GM23338 (cell line): ENCODE measurements at places on chromosomes 3 and 15. TPM values are rescaled to one million over a fixed set of nuclear protein-coding genes. Genes with fewer than 3 reads are reported as not detected.

- no peaks in the 10 kb centered on the region for H3K27me3 ChIP-seq
- H3K36me3 ChIP-seq, result no peaks in the 10 kb centered on the region
- DNase-seq, result no peak
- H3K27ac ChIP-seq, result no peak overlapping the region
Observed at GRCh38 chr3:192957441-192958021, 39.9 kb upstream of the MB21D2 start.

GRCh38 chr3:128481438-128481942, 11.5 kb downstream of the GATA2 start:
- H3K27me3 ChIP-seq, result peaks cover 100% of the 10 kb centered on the region
- no peak overlapping the region for H3K27ac ChIP-seq
- H3K4me3 ChIP-seq, result peak overlapping the region; percentile 53; the same call in 1 of the 2 replicates
- H3K4me1 ChIP-seq, result peaks cover 51% of the 10 kb centered on the region

DNA sequence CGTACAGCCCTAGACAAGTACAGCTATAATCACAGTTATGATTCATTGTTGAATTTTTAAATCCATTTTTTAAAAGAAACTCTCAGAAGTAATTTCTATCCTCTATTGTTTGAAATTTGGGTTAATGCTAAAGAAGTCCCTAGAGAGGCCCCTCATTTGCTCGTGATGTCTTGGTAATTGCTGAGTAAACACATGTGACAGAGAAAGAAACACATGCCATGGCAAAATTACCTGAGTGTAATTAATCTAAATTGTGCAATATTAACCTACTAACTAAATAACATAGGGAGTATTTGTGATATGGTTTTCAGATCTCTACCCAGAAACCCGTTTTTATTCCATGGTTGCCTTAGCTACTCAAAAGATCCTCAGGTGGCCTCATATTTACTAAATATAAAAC, 10.8 kb downstream of the NEK10 start:
- DNase-seq, result no peak
- H3K27me3 ChIP-seq, result no peaks in the 10 kb centered on the region
- peaks cover 18% of the 10 kb centered on the region for H3K4me1 ChIP-seq
- H3K27ac ChIP-seq, result no peak overlapping the region

DNA sequence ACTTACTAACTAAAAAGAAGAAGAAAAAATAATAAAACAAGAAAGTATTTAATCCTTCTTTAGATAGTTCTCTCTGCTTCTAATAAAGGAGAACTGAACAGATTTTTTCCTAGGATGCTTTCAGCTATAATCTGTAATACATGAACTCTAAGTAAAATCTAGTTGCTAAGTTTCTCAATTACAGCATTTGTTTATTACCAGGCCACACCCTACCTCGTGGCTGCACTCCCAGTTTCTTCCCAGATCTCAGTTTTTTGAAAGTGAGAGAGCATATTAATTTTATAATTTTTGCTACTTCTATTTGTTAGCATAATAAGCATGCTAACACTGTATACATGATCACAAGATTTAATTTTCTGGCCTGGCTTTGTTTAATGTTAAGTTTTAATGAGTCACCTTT, 258.3 kb downstream of the IL5RA start:
- DNase-seq, result no peak
- H3K4me1 ChIP-seq, result no peaks in the 10 kb centered on the region
- H3K36me3 ChIP-seq, result no peaks in the 10 kb centered on the region
- no peak overlapping the region for H3K4me3 ChIP-seq

- H3K27ac ChIP-seq, result no peak overlapping the region
- H3K4me3 ChIP-seq, result no peak overlapping the region
- H3K4me1 ChIP-seq, result peaks cover 39% of the 10 kb centered on the region
- no peak for DNase-seq
- no peaks in the 10 kb centered on the region for H3K36me3 ChIP-seq
Observed at GRCh38 chr15:83306561-83306960, 22.1 kb upstream of the BNC1 start.

DNA sequence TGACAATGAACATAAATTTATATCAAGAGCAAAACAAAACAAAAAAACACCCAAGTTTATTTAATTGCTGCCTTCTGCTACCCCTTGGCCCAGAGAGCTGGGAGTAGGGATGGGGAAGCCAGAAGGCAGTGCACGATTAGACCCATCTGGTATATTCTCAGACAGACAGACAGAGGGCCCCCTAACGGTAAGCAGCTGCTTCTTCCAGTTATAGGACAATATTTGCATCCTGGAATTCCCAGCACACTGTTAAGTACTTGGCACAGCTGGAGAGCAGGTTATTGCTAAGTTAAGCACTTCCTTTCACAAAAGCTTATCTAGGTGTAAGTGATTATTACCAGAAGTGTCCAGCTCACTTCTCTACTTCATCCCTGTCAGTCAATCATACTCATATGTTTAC, 39.3 kb downstream of the C2CD4B start:
- peaks cover 14% of the 10 kb centered on the region; the same call in 1 of the 2 replicates for H3K4me1 ChIP-seq
- DNase-seq, result no peak
- H3K27ac ChIP-seq, result no peak overlapping the region

GRCh38 chr3:132654190-132654589, 5.4 kb downstream of the ACAD11 start:
- H3K4me1 ChIP-seq, result no peaks in the 10 kb centered on the region; the same call in 1 of the 2 replicates
- no peak for DNase-seq
- H3K4me3 ChIP-seq, result no peak overlapping the region
- H3K27ac ChIP-seq, result no peak overlapping the region

- DNase-seq, result no peak
- no peaks in the 10 kb centered on the region for H3K36me3 ChIP-seq
- H3K27ac ChIP-seq, result no peak overlapping the region
- no peak overlapping the region for H3K4me3 ChIP-seq
Observed at GRCh38 chr3:123582315-123582714, 2.5 kb downstream of the HACD2 start.

The SLC27A2 gene
- 7.5 and 9.4 TPM in 2 replicates for total RNA-seq

DNA sequence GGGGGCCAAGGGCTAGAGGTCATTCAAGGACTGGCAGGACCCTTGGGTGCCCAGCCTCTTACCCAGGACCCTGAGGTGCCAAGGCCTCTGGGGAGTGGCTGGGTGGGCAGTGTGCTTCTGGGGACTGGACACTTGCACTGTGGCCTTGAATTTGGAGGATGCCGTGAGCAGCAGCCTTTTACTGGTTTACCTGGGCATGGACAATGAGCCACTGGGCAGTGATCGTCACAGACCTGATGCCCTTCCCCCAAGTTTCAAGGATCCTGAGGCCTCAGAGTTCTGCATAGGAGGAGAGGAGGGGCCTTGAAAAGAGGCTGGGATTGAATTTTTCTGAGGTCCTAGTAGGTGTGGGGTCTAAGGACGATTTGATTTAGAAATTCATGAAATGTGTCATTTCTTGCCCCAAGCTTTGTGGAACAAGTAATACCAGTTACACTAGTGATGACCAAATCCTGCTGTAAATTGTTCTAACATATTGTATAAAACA, 146.1 kb upstream of the TPM1 start:
- DNase-seq, result no peak
- no peaks in the 10 kb centered on the region for H3K36me3 ChIP-seq
- peaks cover 24% of the 10 kb centered on the region for H3K4me1 ChIP-seq
- H3K27me3 ChIP-seq, result no peaks in the 10 kb centered on the region
- H3K4me3 ChIP-seq, result no peak overlapping the region
- peak overlapping the region; percentile 47; the same call in 1 of the 2 replicates for H3K27ac ChIP-seq

GRCh38 chr3:115652738-115653137, 29.4 kb downstream of the GAP43 start:
- no peak overlapping the region for H3K4me3 ChIP-seq
- no peaks in the 10 kb centered on the region for H3K36me3 ChIP-seq
- no peaks in the 10 kb centered on the region for H3K27me3 ChIP-seq
- H3K27ac ChIP-seq, result no peak overlapping the region
- peaks cover 4% of the 10 kb centered on the region for H3K4me1 ChIP-seq

The SAMMSON gene
- total RNA-seq, result not detected in 2 replicates

The CLRN1 gene
- total RNA-seq, result 0.69 and 0.93 TPM in 2 replicates

The ILDR1 gene
- total RNA-seq, result 0.97 and 1.2 TPM in 2 replicates

DNA sequence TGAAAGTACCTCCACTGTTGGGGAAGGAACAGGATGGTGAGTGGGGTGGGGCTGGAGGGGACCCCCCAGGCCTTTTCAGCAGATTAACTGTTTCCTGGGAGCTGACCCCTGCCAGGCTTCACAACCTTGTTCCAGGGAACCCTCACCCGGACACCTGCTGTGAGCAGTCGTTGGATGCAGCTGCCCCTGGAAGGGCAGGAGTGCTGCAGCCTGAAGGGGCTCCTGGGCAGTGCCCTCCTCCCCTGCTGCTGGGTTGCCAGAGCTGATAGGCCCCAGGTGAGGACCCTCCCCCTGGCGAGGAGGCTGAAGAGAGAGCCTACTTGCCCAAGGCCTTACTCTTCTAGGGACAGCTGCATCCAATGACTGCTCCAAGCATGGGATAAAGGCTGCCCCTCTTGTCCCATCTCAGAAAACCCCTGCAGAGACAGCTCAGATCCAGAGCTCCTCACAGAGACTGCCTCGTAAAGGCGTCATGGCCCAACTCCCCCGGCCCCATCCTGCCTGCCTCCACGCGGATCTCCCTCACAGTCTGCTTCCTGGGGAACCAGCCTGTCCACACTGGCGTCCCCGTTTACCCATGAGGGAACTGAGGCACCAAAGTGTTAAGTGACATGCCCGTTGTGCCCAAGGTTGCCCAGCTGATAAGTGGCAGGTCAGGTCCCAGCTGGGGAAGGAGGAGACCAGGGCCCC, 193.4 kb upstream of the LINGO1 start:
- H3K4me3 ChIP-seq, result no peak overlapping the region
- no peaks in the 10 kb centered on the region for H3K36me3 ChIP-seq
- H3K27me3 ChIP-seq, result peaks cover 3% of the 10 kb centered on the region
- no peak for DNase-seq
- H3K27ac ChIP-seq, result no peak overlapping the region

The SPATA12 gene
- 0.10 TPM in 1 of 2 replicates, not detected in the other for total RNA-seq

The LYZL4 gene
- total RNA-seq, result not detected in 2 replicates

DNA sequence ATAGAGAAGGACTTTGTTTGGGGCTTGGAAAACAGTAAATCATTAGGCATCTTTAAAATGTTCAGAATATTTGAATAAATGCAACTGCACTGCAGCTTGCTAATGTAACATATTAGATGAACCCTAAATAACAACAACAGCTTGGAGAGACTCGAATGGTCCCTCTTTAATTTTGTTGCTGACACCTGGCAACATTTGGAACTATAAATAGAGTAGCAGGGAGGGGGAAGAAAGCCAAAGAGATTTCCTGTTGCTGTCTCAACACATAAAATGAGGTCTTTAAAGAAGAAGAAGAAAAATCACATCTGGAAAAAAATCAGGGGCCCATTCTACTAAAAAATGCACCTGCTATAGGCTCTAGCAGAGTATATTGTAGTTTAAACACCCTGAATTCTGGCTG, 49.9 kb upstream of the DPPA4 start:
- peaks cover 16% of the 10 kb centered on the region for H3K4me1 ChIP-seq
- H3K36me3 ChIP-seq, result no peaks in the 10 kb centered on the region
- no peak overlapping the region for H3K27ac ChIP-seq

DNA sequence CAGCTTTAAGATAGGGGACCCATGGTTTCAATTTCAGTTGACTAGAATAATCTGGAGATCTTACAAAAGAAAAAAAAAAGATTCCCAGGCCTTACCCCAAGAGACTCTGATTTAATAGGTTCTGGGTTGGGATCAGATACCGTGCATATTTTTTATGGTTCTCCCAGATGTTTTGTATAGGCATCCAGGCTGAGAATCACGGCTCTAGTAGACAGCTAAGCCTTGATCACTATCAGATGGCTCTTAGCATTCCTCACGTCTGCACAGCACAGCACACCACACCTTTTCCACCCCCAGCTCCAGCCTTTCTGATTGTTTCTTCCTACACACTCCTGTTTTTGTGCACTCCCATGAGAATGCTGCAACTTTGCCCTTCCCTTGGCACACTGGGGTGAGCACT, 40.8 kb downstream of the TMEM45A start:
- no peak overlapping the region for H3K4me3 ChIP-seq
- H3K36me3 ChIP-seq, result no peaks in the 10 kb centered on the region
- H3K27me3 ChIP-seq, result no peaks in the 10 kb centered on the region
- H3K27ac ChIP-seq, result no peak overlapping the region

The GOLGA6L24 gene
- not detected in 2 replicates for total RNA-seq
